Effector CD4-positive, alpha-beta T cell (primary cell): ENCODE measurements at places on chromosomes 7 and 10.

DNA sequence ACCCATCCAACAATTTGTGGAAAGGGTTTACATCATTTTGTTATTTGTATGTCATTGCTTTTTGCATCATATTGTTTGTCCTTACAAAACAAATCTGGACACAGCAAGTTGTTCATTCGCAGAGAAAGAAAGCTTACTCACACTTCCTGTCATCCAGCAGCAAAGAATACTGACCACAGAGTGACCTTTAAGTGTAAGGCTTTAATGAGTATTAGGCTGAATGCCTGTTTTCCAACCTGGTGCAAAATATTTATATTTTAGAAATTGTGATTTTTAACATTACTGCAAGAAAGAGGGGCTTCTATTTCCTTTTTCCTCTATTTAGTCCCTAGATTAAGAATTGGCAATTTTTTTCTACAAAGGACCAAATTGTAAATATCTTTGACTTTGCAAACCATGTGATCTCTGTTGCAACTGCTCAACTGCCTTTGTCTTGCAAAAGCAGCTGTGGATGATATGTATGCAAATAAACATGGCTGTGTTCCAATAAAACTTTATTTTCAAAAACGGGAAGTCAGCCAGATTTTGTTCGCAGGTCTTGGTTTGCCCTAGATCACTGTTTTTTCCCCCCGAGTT is 27.8 kb upstream of the ITGB1 start:
- DNase-seq, result no peak

DNA sequence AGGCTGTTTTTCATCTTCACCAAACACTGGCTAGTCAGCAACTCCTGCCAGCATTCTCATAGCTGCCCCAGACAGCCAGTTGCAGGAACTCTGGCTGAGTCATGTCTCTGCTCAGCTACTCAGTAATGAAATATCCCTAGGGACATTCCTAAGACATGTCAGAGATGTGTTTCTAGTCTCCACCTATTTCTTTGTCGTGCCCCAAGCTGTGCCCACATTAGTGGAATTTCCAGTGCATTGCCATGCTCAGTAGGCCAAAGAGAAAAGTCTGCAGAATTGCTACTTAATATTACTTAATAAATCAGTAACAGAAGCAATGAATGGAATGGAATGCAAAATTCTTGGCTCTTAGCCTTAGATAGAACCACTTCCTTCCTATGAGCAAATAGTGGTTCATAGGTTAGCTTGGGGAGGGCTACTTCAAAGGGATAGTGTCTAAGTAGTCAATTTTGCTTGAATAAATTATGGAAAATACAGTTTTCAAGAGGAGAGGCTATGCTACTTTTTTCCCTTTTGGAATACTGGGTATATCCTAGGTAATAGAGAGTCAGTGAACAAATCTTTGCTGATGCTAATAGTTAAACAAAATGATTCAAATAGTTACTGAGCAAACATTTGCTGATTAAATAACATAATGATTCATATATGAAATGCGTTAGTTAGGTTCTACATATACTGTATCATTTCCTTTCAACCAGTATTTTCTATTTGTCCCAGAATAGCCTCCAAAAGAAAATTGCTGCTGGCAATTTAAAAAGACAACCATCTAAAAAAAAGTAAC is 23.6 kb upstream of the SEMA3C start:
- DNase-seq, result no peak

DNA sequence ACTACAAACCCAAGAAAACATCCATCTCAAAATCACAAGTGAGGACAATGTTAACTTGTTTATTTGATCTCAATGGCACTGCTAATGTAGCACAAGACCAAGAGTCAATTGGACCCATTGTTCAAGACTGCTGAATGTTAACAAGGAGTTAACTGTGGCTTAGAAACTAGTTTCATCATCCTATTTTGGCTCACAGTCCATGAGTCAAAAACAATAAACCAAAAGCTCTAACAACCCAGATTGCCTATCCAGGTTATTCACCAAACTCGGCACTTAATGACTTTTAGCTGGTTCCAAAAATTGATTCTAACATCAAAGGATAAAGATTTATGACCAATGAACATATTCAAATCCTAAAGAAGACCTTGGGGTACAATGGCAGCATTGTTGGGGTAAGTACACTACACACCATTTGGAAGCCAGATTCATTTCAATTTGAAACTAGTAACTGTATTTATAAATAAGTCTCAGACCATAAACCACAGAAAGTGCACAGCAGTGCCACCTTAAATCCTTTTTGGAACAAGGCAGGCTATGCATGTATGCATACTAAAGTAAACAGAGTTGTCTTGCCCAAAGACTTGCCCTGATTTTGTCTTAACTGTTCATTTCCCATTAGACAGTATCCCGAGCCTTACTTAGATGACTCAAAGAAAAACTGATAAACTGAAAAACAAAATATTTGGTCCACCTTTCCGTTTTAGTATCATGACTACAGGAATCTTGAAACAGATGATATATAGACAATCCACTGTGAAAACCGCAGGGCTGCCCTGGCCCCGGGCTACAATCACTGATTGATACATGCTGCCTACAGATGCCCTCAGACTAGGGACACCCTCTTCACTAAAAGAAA is 84.5 kb downstream of the SRPK2 start:
- DNase-seq, result no peak

DNA sequence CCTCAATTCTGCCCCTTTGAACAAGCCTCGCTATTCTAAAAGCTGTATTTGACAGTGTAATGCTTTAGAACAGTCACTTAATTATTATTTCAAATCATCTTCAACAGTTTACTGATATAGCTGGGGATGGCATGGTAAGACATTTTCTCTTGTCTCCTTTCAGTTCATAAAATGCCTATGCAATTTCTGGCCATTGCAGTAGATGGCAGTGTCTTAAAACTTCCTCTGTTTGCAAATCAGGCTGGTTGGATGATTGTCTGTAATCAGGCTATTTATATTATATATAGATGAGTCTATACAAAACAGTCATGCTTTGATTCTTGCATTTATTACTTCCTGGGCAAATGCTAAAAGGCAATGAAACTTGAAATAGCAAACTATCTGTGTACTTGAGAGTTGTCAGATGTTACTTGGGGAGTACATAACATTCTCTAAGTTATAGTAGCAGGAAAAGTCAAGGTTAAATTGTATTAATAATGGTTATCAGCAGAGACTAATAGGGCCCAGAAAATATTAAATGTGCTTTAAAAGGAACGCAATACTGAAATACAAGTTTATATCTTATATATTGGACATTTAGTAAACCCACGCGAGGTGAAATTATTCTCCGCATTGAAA is 55.5 kb upstream of the LHFPL3 start:
- no peak for DNase-seq

DNA sequence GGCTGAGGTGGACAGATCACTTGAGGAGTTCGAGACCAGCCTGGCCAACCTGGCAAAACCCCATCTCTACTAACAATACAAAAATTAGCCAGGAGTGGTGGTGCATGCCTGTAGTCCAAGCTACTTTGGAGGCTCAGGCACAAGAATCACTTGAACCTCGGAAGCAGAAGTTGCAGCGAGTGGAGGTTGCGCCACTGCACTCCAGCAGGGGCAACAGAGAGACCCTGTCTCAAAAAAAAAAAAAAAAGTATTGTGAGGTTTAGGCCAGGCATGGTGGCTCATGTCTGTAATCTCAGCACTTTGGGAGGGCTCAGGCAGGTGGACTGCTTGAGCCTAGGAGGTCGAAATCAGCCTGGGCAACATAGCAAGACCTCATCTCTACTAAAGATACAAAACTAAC is 16.0 kb downstream of the TET1 start:
- no peak for DNase-seq

- DNase-seq, result no peak
Measured at GRCh38 chr10:133355266-133355665, 2.6 kb downstream of the FUOM start.

DNA sequence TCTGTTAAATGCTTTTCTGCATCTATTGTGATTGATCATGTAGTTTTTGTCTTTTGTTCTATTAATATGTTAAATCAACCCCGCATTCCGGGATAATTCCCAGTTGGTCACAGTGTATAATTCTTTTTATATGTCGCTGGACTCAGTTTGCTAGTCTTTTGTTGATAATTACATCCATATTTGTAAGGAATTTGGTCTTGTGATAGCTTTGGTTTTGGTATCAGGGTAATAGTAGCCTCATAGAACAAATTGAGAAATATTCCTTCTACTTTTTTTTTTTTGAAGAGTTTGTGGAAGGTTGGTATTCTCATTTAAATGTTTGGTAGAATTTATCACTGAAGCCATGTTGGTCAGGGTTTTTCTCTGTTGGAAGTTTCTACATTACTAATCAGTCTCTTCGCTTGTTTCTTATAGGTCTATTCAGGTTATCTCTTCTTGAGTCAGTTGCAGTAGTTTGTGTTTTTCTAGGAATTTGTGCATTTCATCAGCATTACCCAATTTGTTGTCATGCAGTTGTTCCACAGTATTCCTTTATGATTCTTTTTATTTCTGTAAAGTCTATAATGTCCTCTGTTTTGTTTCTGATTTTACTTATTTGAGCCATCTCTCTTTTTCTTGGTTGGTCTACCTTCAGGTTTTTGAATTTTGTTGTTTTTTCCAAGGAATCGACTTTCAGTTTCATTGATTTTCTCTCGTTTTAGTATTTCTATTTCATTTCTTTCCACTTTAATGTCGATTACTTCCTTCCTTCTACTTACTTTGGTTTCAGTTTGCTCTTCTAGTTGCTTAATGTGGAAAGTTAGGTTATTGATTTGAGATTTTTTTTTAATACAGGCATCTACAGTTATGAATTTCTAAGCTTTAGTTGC is 64.6 kb upstream of the GJD4 start:
- DNase-seq, result no peak

- DNase-seq, result no peak
Measured at GRCh38 chr7:101555269-101555920, 73.7 kb downstream of the MYL10 start.

- no peak for DNase-seq
Measured at GRCh38 chr7:151721694-151722093, 155.2 kb downstream of the PRKAG2 start.

- no peak for DNase-seq
Measured at GRCh38 chr10:74900297-74900696, 73.9 kb downstream of the KAT6B start.

GRCh38 chr10:78402591-78402990 is 368.9 kb downstream of the RPS24 start:
- no peak for DNase-seq

DNA sequence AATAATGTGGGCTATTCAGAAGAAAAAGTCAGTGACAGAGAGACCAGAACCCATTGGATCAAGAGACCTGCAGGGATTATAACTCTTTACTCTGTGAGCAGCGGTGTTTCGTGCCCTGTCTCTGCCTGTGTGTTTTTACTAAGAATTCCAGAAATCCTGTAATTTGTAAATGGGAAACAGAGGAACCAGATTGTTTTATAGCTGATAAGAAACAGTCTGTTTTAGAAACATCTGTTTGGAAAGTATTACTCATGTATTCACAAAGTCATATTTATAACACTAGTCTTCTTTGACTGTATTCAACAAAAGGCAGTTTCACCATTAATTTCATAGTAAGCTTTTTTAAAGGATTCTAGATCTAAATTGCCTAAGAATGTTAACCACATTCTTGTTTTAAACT is 30.0 kb upstream of the VDAC2 start:
- DNase-seq, result no peak

- DNase-seq, result peak; percentile 71
Measured at GRCh38 chr10:62038609-62039190, 137.2 kb downstream of the ARID5B start.

- no peak for DNase-seq
Measured at GRCh38 chr10:351770-352334, 216.6 kb downstream of the ZMYND11 start.

GRCh38 chr7:82241356-82241755 is 202.2 kb downstream of the CACNA2D1 start:
- DNase-seq, result no peak

DNA sequence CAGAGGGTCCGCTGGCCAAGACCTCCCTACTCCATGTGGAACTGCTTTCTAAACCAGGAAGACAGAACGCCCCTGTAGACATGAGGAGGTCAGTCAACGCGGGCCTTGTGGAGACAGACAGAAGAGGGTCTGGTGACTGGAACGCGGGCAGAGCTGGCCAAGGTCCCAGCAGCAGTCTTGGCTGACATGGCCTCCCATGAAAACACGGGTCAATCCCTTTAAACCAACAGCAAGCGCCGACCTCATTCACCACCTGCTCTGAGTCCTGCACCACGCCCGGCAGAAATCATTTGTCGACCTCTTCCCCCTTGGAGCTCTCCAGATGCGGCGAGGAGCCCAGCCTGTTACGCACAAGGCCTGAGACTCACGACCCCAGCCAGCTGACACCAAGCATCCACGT is 78.5 kb downstream of the ZRANB1 start:
- DNase-seq, result no peak

DNA sequence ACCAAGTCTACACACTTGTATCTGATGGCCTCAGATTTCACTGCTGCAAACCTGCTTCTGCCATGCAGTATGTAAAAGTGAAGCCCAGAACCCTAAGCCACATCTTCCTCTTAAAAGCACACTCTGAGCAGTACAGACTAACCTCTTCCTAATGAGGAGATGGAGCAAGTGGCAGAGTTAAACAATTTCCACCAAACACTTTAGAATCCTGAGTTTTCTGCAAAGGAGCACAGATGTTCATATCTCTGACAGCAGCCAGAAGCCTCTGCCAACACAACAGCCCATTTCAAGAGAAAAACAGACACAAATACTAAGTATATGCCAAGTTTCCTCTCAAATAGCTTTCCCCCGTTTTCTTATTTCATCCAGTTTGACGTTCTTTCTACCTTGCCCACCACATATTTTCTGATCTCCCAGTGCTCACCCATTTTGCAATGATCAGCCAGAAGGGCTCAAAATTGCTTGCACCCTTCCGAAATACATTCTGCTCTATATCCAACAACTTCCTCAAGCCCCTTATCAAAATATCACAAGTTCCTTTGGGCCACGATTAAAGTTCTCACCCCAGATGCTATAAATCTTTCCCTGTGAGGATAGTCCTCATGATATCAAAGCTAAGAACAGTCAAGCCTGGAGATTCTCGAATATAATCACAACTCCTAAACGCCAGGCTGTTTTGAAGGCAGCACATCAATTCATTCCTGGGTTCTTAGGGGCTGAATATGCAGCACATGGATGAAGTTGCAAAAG is 27.5 kb downstream of the ELMO1 start:
- no peak for DNase-seq
